Neural progenitor cell (in vitro differentiated cells): ENCODE measurements at places on chromosomes 3 and 15. TPM values are rescaled to one million over a fixed set of nuclear protein-coding genes. Genes with fewer than 3 reads are reported as not detected.

DNA sequence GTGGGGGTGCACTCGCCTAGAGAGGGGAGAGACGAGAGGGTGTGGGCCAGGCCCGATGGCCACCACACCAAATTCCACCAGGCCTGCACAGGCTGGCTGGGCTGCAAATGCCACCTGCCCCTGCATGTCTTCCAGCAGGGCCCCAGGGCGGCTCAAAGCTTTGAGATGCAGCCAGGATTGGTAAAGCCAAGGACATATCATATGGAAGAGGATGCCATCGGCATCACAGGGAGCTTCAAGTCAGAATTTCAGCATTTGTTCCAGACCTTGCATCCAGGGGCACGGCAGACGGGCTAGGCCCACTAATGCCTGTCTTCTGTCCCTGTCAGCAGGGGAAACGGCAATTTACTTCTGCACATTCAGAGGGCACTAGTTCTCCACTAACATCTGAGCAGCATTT, 97.8 kb downstream of the NUP210 start:
- H3K4me3 ChIP-seq, result no peak overlapping the region
- no peak overlapping the region for H3K27ac ChIP-seq
- H3K36me3 ChIP-seq, result no peaks in the 10 kb centered on the region
- no peaks in the 10 kb centered on the region for H3K4me1 ChIP-seq
- DNase-seq, result no peak

GRCh38 chr3:170044795-170045244, 7.0 kb downstream of the GPR160 start:
- no peak overlapping the region for H3K4me3 ChIP-seq
- peaks cover 10% of the 10 kb centered on the region for H3K4me1 ChIP-seq
- H3K36me3 ChIP-seq, result no peaks in the 10 kb centered on the region
- peaks cover 22% of the 10 kb centered on the region for H3K27me3 ChIP-seq
- H3K27ac ChIP-seq, result no peak overlapping the region

GRCh38 chr3:39568508-39568907, 101.0 kb downstream of the MOBP start:
- DNase-seq, result no peak
- peaks cover 3% of the 10 kb centered on the region for H3K4me1 ChIP-seq
- H3K36me3 ChIP-seq, result no peaks in the 10 kb centered on the region
- no peak overlapping the region for H3K27ac ChIP-seq

DNA sequence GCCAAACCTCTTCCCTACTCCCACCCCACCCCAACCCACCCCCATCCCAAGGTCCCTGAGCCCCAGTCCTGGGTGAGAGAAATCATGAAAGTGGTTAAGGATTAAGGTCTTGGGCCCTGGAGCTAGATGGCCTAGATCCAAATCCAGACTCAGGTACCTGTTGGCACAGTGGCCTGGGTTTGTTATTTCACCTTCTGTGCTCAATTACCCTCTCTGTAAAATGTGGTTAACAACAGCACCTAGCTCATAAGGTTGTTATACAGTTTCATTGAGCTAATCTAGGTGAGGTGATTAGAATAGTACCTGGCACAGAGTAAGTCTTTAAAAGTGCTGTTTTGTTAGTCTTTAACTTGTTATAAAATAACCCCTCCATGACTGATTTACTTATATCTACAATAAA, 6.4 kb upstream of the SNUPN start:
- H3K4me3 ChIP-seq, result no peak overlapping the region
- DNase-seq, result no peak
- H3K27me3 ChIP-seq, result no peaks in the 10 kb centered on the region
- H3K4me1 ChIP-seq, result no peaks in the 10 kb centered on the region
- H3K27ac ChIP-seq, result no peak overlapping the region
- H3K36me3 ChIP-seq, result no peaks in the 10 kb centered on the region

GRCh38 chr3:146929696-146930095, 324.6 kb upstream of the PLSCR5 start:
- H3K4me1 ChIP-seq, result no peaks in the 10 kb centered on the region
- no peak overlapping the region for H3K4me3 ChIP-seq
- DNase-seq, result no peak
- H3K36me3 ChIP-seq, result no peaks in the 10 kb centered on the region
- H3K27ac ChIP-seq, result no peak overlapping the region

MAPKAPK3 gene
- total RNA-seq, result 47.7 and 77.5 TPM in 2 replicates

HDC gene
- 0.62 TPM in 1 of 2 replicates, not detected in the other for total RNA-seq

NANOGP8 gene
- 1.5 TPM in 1 of 2 replicates, not detected in the other for total RNA-seq
